ENCODE measurements at places on chromosomes 1 and 21.

- no peaks in the 10 kb centered on the region for H3K36me3 ChIP-seq
- no peak overlapping the region for H3K4me3 ChIP-seq
- no peak overlapping the region for H3K27ac ChIP-seq
Measured at GRCh38 chr1:59356627-59357026, 59.7 kb downstream of the FGGY start.

DNA sequence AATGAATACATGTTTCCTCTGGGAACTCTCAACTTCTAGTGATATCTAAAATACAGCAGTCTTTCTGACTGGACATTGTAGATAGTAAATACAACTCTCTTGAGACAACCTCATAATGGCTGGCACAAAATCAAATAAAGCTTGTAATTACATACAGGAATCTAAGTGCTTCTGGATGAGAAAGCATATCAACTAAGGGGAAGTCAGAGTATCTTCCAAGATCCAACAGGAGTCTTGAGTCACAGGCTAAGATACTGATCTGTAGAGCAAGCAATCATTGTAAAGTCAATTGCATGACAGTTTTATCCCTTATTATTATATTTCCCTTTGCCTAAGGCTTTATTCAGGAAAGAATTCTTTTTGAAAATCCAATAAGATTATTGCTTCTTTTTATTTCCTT, 249.9 kb downstream of the LRRIQ3 start:
- no peaks in the 10 kb centered on the region for H3K4me1 ChIP-seq
- DNase-seq: no peak
- no peaks in the 10 kb centered on the region for H3K36me3 ChIP-seq
- no peak overlapping the region for H3K4me3 ChIP-seq

DNA sequence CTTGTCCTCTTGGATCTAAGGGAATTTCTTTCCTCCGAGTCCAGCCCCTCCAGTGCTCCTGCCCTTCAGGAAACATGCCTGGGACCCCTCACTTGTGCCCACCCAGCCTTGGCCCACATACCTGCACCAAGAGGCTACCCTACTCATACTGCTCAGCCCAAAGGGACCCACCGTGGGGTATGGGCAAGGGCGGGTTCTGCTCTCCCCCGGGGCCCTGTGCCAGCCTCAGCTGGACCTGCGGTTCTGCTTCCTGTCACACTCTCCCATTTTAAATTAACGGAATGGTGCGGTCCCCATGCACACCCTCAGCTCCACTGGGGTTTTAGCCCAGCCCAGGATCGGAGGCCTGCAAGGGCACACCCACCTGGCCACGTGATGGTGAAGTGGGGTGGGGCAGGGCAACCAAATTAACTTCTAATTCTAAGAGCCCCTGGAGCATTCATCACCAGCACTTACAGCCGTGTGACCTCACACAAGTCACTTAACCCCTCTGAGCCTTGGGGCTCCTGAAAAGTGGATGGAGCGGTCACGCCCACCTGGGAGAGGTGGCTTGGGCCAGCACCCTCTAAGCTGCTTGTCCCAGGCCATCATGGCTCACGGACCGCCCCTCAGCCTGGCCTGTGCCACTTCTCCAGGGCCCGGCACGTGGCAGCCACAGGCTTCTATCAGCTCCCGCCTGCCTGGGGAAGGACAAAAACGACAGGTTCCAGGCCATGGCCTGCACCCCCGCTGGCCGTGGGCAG, 28.3 kb downstream of the TP73 start:
- H3K4me3 ChIP-seq: no peak overlapping the region
- H3K36me3 ChIP-seq: no peaks in the 10 kb centered on the region

GRCh38 chr1:182869241-182869666, 30.1 kb downstream of the DHX9 start:
- DNase-seq: no peak
- no peak overlapping the region for H3K4me3 ChIP-seq
- peaks cover 100% of the 10 kb centered on the region for H3K36me3 ChIP-seq

- no peaks in the 10 kb centered on the region for H3K36me3 ChIP-seq
- no peak for DNase-seq
- no peaks in the 10 kb centered on the region for H3K4me1 ChIP-seq
- no peak overlapping the region for H3K4me3 ChIP-seq
- H3K27me3 ChIP-seq: no peaks in the 10 kb centered on the region
- H3K27ac ChIP-seq: no peak overlapping the region
Measured at GRCh38 chr1:63732666-63733065, 41.2 kb upstream of the ROR1 start.

All from CD4-positive, alpha-beta T cell (primary cell).